Regular cardiac myocyte (primary cell): ENCODE measurements at places on chromosomes 1 and 21. TPM values are rescaled to one million over a fixed set of nuclear protein-coding genes. Genes with fewer than 3 reads are reported as not detected.

The FAM151A gene
- not detected in 2 replicates for total RNA-seq

The SPRR2D gene
- total RNA-seq: not detected in 2 replicates

The PRRX1 gene
- total RNA-seq: 101 and 189 TPM in 2 replicates

The GJA8 gene
- not detected in 2 replicates for total RNA-seq
